ENCODE measurements at places on chromosomes 4 and X. TPM values are rescaled to one million over a fixed set of nuclear protein-coding genes. Genes with fewer than 3 reads are reported as not detected.

The GSX2 gene
- polyA plus RNA-seq = not detected

The CRLF2 gene
- not detected for polyA plus RNA-seq

The STAP1 gene
- 0.52 TPM for polyA plus RNA-seq

The SPANXN4 gene
- not detected for polyA plus RNA-seq

The SLC38A5 gene
- polyA plus RNA-seq = 66.3 TPM

Measured in large intestine (tissue), 12 donors.